Renal cortical epithelial cell (primary cell): ENCODE measurements at places on chromosomes 12 and 14. TPM values are rescaled to one million over a fixed set of nuclear protein-coding genes. Genes with fewer than 3 reads are reported as not detected.

DNA sequence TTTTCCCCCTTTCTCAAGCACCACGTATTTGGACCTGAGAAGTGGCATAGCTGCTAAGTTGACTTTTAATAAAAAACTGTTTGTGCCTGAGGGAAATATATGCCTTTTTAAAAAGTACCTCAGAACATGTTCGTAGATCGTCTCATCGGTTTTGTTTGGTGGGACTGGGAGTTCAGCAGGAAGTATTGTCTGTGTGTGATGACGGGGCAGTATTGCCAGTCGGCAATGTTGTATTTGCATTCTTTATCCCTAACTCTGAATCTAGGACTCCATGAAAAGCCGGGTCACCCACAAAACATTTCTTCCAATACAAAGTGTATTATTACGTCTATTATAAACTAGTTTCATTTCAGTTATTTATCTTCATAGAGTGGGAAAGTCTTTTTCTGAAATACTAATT is 19.7 kb upstream of the FGD4 start:
- no peak for DNase-seq

- no peak for DNase-seq
Measured at GRCh38 chr12:131044136-131044535, 90.4 kb downstream of the ADGRD1 start.

DNA sequence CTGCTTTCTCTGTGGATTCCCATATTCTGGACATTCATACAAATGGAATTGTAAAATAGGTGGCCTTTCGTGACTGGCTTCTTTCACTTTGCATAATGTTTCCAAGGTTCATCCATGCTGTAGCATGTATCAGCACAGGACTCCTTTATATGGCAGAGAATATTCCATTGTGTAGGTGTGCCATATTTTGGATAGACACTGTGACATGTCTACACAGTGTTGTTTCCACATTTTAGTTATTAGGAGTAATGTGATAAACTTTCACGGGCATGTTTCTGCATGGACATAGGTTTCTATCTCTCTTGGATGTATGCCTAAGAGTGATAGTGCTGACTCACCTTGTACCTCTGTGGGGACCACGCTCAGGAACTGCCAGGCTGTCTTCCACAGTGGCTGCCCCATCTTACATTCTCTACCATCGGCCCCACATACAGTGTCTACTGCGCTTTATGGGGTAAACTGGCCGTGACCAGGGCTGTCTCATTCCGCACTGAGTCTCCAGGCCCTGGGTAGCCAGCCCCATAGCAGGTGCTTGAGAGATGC is 7.1 kb upstream of the KRT84 start:
- DNase-seq: no peak

- DNase-seq: no peak
Measured at GRCh38 chr12:48441069-48441468, 31.3 kb upstream of the ANP32D start.

- no peak for DNase-seq
Measured at GRCh38 chr14:59318908-59319307, 130.4 kb downstream of the DAAM1 start.

- no peak for DNase-seq
Measured at GRCh38 chr12:64269161-64269560, 47.1 kb upstream of the KICS2 start.

DNA sequence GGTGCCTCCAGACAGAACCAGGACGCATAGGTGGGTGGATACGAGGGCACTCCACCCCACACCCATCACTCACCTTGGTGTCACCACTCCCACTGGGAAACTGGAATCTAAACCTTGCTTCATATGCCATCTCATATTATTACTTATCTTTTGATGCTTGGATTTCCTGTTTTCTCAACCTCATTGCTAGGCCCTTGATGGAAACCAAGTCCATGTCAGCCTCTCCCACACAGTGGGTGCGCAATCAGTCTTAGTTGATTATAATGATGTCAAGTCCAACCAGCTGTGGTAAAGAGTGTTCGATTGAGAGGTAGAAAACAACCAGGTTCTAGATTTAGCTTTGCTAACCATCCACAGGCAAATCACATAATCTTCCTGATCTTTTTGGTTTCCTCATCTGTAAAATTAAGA is 584 bp upstream of the DDHD1 start:
- no peak for DNase-seq

GRCh38 chr14:83271663-83272062 is 1738.0 kb upstream of the SEL1L start:
- DNase-seq: no peak

- no peak for DNase-seq
Measured at GRCh38 chr12:101474711-101475386, at the start of gene SPIC. Gene SPIC (plus strand): TSS chr12:101475336. CDS start chr12:101476905, 1,569 bp downstream.

GRCh38 chr14:94177806-94178205 is 3.7 kb downstream of the PPP4R4 start:
- DNase-seq: no peak

GRCh38 chr12:2924019-2924418 is 33.3 kb downstream of the TULP3 start:
- no peak for DNase-seq

GRCh38 chr12:2783936-2784600 is 10.7 kb upstream of the FKBP4 start:
- peak; percentile 19 for DNase-seq

The CELA1 gene
- not detected in 2 replicates for total RNA-seq

The ACVR1B gene
- total RNA-seq: 14.8 and 58.1 TPM in 2 replicates

The TSPAN11 gene
- 1.0 TPM in 1 of 2 replicates, not detected in the other for total RNA-seq

The BEST3 gene
- total RNA-seq: 0.55 and 0.87 TPM in 2 replicates

The CDKL1 gene
- 24.5 and 40.3 TPM in 2 replicates for total RNA-seq

The SLC41A2 gene
- 99.2 and 152 TPM in 2 replicates for total RNA-seq

The FKBP11 gene
- 6.4 and 8.0 TPM in 2 replicates for total RNA-seq
